ENCODE measurements at places on chromosomes 5 and 9.

GRCh38 chr5:138975098-138975847, 100.1 kb upstream of the LRRTM2 start:
- peak; percentile 75 for DNase-seq

- DNase-seq, result peak; percentile 11
These were observed 97.4 kb downstream of the HOMER1 start for GRCh38 chr5:79416499-79416898.

DNA sequence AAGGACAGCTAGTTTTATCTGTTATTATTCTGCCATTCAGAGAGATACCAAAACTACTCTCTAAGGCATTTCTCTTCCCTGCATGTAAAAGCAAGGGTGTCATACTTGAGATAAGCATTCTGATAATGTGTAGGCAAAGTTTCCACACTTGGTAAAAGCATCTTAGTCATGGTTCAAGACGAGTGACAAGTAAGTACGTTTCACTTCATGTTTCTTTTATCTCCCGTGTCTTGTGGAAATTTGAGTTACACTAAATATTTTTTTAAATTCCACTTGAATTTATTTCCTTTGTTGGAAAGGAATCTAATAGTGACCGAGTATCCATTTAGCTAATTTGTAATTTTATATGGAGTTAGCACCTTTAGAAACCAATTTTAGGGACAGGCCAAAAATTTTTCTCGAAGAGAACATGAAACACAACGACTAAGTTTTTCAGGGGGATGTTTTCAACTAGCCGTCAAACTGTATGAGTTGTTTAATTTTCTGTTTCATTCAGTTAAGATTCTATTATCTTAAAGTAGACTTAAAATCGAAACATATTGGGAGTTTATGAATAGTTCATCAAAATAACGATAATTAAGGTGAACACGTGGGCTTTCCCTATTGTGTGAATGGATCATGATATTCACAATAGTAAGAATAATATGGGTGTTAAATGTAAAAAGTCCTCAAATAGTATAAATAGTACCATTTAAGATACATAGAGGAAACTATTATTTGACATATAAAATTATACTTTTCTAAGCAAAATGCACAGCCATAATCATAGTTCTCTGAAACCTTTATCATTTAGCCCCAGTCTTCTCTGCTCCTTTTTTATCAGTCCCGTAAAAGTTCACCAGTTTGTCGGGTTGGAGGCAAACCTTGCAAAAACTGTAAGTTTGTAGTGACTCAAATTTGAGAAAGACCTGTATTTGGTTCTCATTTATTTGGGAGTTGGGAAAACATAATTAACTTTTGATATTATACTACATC, 1.6 kb downstream of the RFESD start:
- no peak for DNase-seq

DNA sequence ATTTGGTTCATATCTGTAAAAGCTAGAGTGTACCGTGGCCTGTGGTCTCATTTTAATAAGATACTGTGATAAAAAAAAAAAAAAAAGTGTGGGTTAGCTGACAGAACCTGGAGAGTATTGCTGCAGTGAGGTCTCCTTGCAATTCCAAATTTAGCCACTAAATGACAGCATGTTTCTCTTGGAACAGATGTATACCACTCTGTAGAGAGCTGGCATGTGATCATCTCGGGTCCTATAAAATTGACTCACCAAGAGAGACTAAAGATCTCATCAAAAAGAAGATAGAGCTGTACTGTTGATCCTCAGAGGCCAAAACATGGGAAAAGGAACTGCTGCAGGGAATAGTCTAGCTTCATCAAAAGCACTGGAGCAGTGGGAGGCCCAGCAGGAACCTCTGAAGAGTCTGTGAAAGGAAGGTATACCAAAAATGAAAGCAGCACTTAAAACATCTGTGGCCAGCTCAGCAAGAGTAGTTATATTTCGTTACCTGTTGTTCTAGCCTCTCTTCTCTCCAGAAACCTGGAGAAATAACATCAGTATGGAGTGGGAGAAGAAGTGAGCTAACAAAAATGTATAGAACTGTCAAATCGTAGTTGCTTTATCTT, 826.8 kb downstream of the EFNA5 start:
- peak; percentile 30 for DNase-seq

- peak; percentile 43 for DNase-seq
These were observed 21.4 kb upstream of the ANXA2R start for GRCh38 chr5:43061352-43062075.

DNA sequence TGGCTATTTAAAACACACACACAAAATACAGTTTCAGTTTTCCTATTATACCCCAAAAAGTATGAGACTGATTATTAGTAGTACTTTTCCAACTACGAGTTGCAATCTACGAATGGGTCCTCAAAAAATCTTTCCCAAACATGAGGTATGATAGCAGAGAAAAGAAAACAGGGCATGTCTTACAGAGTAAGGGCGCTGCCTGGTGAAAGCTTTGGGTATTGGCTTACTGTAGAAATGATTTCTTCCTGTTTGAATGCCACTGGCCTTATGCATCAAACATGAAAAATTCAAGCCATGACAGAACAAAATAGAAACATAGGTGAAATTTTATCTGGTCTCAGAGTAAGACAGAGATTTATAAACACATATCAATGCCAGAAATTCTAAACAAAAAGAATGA, 448.0 kb downstream of the SPOCK1 start:
- peak; percentile 18 for DNase-seq

DNA sequence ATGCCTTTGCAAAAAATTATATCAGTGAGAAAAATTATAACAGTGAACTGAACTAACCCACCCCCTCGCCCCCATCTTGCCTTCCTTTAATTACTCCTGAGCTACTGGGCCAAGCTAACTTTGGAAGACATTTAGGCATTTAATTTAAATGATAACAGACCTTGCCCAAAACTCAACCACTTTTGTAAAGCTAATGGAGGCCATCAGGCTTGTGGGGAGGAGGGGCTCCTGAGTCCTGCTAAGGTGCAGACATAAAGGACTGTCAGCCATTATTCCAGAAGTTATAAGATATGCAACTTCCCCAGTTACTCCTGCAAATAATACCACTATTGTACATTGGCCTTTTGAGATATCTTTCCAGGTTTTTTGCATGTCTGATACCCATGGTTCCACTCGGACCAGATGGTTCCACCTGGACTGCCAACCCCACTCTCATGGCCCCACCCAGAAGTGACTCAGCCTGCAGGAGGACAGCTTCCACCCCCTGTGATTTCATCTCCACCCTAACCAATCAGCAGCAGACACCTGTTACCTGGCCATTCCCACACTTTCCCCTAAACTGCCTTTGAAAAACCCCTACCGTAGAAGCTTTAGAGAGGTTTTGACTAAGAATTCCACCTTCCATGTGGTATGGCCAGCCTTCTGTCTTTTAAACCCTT, 805.4 kb upstream of the CDH6 start:
- DNase-seq, result no peak

DNA sequence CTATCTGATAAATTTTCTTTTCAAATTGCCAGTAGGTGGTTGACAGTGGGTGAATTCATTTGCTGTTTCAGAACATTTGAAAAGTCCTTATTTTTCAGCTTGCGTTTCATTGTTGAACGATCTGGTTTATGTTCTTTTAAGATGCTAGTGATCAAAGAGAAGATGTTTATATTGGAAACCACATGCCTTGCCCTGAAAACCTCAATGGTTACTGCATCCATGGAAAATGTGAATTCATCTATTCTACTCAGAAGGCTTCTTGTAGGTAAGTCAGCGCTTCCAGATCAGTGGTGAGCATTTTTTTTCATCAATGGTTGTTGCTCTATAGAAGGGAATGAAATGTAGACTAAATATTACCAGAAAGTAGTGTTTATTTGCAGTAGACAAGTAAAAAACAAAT, 16.6 kb upstream of the CAVIN4 start:
- DNase-seq, result no peak

DNA sequence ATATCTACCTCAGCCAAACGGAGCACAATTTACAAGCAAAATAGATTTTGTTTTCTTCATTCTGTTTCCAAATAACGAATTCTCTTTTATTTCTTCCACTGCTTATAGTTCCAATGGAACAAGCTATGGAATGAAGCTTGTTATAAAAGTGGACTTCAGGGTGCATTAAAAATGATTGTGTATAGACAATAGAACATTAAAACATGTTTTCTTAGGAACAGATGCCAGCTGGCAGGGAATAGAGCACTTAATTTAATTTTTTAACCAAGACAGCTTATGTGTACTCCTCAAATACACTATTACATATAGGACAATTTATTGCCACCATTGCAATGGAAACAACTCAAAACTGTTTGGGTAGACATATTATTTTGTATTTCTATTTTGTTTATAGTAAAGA, 860.1 kb upstream of the TYRP1 start:
- DNase-seq, result no peak
